Skin of body (tissue), 3 donors: ENCODE measurements at places on chromosomes 1 and 21. TPM values are rescaled to one million over a fixed set of nuclear protein-coding genes. Genes with fewer than 3 reads are reported as not detected.

CFHR1 gene
- total RNA-seq = 0.59 TPM

DNA sequence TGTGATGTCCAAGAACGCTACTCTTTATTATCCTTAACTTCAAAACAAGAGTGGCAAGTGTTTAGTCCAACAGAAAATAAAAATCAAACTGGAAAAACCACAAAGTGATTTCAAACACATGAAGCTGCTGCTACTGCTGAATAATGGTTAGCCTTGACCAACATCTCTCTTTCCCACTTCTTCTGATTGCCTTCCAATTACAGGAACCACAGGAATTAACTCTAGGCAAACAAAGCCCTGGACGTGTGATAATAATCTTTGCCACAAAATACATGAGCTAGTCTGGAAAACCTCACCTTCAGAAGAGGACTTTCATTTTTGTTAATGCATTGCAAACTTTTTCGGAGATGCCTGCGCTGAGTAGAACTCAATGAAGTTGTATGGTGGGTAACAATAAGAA lies 48.6 kb upstream of the COL11A1 start:
- no peak for DNase-seq

- no peak for DNase-seq
Measured at GRCh38 chr21:45401916-45402900, 2.8 kb upstream of the COL18A1 start.

GRCh38 chr21:36626791-36627190 lies 72.1 kb upstream of the SIM2 start:
- no peak for DNase-seq

GRCh38 chr1:232132572-232132971 lies 497.4 kb downstream of the SIPA1L2 start:
- no peak for DNase-seq

GRCh38 chr1:27395441-27396195 lies 3.2 kb downstream of the GPR3 start:
- DNase-seq = peak; percentile 59

DNA sequence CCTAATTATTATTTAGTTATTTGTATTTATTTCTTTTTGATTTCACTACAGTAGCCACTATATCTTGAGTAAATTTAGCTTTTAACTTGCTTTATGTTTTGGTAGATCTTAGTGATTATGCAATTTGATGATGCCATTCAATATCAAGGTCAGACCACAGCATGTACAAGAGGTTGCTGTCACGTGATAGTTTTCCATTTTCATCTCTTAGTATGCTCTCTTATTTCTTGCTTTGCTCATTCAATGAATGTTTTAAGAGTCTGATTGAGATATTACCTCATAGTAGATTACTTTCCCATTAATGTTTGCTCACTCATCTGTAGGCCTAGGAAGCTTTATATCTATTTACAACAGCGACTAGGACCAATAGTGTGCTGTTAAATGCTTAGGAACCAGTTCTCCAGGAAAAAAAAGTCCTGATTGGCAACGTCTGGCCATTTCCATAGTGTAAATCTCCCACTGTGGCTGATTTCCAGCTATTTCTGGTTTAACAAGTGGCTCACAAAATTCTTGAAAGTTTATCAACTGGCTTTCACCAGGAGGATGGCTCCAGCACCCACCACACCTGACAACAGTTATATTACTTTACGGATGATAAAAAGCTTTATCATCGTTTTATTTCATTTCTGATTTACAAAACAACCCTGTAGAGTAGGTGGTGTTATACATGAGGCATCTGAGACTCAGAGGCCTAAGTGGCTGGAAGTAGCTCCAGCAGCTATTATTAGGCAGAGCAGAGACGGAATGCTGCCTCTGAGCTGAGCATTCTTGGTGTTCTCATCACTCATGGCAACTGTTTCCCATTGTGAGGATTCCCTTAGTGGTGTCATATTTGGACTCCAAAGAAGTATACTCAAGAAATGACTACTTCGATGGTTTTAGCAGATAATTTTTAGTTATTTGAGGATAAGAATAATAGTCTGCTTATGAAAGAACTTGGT lies 235.2 kb downstream of the DISC1 start:
- peak; percentile 33 for DNase-seq
